ENCODE measurements at places on chromosomes 13 and 19.

DNA sequence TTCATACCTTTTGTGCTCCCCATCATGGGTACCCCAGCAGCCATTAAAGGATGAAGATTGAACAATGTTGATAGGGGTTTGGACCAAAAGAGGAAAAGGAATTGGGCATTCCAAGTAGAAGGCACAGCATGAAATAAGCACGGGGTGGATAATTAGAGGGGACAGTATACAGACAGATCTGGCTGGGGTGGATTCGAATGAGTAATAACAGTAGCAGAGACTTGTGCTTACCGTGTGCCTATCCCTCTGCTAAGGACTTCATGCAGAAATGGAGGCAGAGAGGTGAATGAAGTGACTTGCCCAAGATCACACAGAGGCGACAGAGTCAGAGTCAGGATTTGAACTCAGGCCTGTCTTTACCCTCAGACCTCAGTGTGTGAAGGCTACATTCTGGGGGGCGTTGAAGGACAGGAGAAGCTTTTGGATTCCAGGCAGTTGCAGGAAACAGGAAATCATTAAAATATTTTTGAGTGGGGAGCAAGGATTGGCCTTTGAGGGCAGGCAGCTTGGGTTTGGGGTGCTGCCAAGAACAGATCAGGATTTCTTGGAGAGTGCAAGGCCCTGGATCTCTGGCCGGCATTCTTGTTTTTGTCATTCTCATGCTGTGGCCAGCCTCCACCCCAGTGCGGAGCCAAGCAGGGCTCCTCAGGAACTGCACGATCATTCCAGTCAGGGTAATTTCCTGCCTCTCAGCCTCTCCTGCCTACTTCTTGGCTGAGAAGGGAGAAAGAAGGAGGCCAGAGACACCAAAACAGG lies 18.7 kb downstream of the PAF1 start:
- no peak for DNase-seq

GRCh38 chr13:24161980-24162525 lies 1.5 kb downstream of the SPATA13 start:
- DNase-seq: no peak

GRCh38 chr13:71090990-71091389 lies 776.0 kb downstream of the DACH1 start:
- DNase-seq: no peak

GRCh38 chr13:35976126-35976525 lies 155.1 kb downstream of the DCLK1 start:
- no peak for DNase-seq

DNA sequence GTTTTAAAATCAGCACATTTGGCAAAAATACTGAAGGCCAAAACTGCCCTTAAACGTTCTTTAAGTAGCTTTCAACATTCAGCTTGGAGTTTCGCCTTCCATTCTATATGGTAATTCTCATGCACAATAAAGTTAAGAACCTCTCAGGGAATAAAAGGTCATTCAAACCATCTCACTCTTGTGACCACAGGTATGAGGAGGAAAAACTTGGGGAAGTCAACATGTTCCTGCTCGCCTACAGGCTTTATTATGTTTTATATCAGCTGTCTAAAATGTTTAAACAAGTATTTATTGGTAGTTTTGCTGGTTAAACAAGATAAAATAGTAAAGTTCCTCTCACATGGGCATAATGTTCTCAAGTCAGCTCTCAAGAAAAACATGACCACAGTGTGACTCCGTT lies 19.9 kb upstream of the TM9SF2 start:
- no peak for DNase-seq

GRCh38 chr19:33603377-33603776 lies 18.4 kb upstream of the CHST8 start:
- no peak for DNase-seq

DNA sequence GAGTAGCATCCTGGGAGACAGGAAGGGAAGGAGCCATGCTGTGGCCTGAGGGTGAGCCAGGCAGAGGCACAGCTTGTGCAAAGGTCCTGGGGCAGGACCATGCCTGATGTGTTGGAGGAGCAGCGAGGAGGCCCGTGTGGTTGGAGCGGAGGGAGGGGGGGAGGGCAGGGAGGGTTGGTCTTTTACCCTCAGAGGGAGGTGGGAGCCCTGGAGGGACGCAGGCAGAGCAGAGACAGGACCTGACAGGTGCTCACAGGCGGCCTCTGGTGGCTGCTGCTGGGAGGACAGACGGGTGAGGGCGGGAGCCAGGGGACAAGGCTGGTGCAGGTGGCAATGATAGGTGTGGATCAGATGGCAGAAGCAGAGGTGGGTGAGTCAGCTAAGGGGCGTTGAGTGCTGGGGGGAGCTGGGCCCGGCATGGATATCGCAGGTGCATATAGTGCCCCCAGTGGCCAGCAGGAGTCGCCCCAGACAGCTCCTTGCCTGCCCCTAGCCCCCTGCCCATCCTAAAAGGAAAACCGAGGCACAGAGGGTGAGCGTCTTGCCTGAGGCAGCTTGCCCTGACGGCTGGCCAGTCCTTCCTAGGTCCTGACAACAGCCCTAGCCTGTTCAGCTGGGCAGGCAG lies 9.8 kb upstream of the GNA15 start:
- DNase-seq: no peak

- no peak for DNase-seq
Measured at GRCh38 chr13:47049276-47049989, 152.6 kb upstream of the HTR2A start.

- DNase-seq: no peak
Measured at GRCh38 chr13:32423592-32423991, 4.3 kb downstream of the N4BP2L1 start.

GRCh38 chr13:50161052-50161451 lies 145.8 kb downstream of the KCNRG start:
- DNase-seq: no peak

DNA sequence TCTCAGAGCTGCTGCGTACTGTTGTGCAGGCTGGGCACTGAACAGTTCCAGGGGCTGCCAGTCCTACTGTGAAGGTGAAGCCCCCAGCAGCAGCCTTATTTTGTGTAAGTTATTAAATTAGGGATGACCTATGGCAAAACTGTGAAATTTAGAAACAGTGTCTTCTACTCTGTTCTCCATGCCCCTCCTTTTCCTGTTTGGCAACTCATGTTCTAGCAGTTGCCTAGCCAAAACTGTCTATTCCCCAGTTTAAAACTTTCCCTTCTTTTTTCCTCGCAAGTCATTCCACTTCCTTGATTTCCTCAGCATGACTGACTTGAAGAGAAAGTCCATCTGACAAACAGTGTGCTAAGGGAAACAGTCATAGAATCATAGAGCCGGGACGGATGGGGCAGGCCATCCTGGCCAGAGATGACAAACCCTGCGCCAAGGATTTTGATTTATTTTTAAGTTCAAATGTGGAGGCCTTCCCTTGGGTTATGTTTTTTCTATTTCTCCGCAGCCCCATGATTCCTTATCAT lies 78.1 kb upstream of the OLFM4 start:
- DNase-seq: no peak

DNA sequence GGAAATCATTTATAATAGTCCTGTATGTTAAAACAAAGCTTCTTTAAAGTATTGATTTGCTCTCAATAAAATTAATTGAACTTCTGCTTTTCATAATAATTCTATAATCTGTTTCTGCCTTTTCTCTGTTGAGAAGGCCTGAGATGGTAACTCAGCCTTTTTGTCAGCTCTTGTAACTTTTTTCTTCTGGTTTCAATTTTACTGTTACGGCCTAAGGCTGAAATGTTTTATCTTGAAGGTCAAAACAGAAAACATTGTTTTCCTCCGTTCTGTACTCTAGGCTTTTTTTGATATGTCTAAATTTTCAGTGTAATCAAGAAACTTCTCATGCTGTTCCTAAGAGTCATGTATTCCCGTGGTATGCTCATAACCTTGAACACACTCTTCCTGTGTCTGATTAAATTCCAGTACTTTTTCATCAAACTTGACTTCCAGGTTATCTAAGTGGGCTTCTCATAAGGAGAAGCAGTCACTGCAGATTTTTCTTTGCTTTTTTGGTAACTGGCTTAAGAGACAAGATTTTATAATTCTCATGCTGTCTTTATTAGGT lies 7.6 kb upstream of the NAXD start:
- no peak for DNase-seq

- DNase-seq: no peak
Measured at GRCh38 chr13:82571653-82572052, 1310.6 kb downstream of the SLITRK1 start.

DNA sequence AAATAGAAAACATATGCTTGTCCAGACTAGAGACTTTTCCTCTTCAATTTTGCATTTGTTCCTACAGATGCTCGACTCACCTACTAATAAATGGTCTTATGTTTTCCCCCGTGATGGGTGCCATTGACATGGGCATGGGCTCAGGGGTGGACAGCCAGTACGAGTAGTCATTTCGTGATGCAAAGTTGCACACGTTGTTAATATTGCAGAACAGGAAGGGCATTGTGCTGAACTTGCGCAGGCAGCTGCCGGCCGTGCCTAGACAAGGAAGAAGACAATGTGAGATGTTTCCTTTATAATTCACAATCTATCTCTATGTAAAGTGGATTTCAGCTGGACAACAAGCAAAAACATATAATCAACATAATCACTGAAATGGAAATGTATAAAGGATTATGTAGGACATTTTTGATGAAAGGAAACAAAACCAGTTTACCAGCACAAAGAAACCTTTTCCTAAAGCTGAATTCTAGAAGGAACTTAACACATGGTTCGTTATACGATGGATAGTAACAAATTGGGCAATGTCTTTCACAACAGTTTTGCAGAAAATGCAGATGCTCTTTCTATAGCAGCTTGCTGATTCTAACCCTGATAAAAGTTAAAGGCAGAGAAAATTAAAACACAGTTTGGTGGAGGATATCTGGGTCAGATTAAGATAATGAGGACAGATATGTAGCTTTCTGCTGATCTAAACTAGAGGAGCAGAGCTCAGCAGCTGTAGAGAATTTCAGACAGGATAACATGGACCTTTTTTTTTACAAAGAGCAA lies 145.7 kb downstream of the COL4A1 start:
- no peak for DNase-seq

GRCh38 chr13:37539976-37540605 lies 58.5 kb downstream of the POSTN start:
- no peak for DNase-seq

- no peak for DNase-seq
Measured at GRCh38 chr13:50094615-50095293, 79.5 kb downstream of the KCNRG start.

DNA sequence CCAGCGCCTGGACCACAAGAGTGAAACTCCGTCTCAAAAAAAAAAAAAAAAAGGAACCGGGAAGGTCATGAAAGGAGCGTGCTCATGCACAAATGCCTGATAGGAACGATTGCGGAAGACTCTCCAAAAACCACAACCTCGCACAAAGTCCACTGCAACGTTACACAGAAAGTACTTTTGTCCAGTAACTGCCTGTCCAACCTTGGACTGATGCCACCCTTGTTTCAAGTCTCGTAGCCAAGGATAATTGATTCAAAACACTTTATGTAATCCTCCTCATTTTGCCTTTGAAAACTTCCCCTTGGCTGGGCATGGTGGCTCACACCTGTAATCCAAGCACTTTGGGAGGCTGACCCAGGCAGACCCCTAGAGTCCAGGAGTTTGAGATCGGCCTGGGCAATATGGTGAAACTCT lies 13.7 kb downstream of the LGALS7 start:
- no peak for DNase-seq

DNA sequence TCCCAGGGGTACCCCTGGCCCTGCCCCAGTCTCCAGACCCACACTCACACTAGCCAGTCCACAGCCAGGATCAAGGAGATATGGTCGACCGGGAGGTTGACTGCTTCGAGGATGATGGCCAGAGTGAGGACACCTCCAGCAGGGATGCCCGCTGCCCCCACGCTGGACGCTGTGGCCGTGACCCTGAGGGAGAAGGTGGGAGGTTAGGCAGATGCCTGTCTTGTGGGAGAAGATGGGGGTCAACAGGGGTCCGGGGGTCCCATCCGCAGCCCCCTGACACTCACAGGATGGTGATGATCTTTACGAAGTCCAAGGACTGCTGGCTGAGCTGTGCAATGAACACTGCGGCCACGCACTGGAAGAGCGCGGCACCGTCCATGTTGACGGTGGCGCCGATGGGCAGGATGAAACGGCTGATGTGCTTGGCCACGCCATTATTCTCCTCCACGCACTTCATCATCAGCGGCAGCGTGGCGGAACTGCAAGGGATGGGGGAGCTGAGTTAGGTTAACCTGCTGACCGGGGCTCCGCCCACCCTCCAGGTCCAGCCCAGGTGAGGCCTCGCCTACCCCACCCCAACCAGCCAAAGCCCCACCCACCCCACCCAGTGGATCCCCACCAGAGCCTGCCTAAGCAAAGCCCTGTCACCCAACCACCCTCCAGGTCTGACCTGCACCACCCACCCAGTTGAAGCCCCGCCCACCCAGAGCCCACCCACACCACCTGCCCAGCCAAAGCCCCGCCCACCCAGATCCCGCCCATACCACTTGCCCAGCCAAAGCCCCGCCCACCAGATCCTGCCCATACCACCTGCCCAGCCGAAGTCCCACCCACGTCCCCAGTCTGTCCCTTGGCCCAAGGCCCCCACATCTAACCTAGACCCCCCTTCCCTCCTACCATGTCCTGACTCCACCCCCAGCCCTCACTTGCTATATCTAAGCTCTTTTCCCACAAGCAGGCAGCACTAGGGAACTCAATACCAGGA lies 11.2 kb downstream of the SLC1A5 start:
- DNase-seq: no peak

GRCh38 chr13:40672765-40673397 lies 6.4 kb upstream of the FOXO1 start:
- DNase-seq: no peak

DNA sequence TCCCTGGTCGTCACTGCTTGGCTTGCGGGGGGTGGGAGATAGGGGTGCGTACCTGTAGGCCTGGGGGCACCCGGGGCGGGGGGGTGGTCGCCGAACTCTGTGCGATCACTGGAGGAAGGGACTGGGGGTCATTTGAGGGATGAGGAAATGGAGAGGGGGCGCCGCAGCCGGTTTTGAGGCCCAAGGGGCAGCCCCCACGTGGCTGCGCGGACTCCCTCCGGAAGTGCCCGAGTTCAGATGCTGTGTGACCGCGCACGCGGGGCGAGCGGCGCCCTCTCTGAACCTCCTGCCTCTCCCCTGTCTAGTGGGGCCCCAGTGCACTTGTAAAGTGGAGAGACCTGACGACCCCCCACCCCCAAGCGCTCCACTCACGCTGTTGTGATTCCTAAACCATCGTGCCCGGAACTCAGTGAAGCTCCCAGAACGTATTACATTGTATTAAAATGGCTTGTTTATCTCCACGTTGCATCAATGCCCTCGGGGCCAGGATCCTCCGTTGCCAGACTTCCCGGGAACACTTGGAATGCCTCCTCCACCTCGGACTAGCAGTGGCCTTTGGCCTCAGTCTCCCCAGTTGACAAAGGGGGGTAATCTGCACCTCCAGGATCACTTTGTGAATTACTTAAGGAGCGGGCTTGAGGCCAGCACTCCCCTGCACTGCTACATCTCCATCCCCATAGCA lies 3.0 kb upstream of the NANOS3 start:
- DNase-seq: no peak

- DNase-seq: no peak
Measured at GRCh38 chr19:2201473-2202148, 34.5 kb downstream of the PLEKHJ1 start.
